ENCODE measurements at places on chromosomes 16 and 17.

DNA sequence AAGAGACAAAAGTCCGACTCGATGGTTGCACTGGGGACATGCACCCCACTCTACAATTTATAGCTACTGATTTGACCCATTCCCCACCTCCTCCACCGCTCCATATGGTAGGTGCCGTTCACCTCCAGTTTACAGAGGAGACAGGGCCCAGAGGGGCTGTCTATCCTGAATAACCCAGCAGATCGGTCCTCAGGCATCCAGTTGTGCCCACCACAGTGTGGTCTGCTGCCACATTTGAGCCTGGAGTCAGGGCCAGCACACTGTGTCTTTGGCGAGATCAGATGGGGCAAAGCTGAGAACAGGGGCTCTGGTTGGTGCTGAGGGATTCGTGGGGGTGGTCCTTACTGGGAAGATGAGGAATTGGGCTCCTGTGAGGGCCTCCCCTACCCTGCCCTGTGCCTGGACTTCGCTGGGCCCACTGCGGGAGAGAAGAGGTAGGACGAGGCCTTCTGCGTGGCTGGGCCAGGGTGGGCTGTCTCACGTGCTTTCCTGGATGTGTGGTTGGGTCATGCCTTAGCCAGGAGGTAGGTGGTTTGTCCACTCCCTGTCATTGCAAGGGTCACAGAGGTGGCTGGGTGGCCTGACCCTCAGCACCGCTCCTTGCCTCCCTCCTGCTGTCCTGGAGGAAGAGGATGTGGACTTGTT lies 2.8 kb downstream of the ADCY7 start:
- peak; percentile 67 for DNase-seq

- no peak for DNase-seq
These were observed 28.3 kb upstream of the BHLHA9 start for GRCh38 chr17:1241929-1242328.

DNA sequence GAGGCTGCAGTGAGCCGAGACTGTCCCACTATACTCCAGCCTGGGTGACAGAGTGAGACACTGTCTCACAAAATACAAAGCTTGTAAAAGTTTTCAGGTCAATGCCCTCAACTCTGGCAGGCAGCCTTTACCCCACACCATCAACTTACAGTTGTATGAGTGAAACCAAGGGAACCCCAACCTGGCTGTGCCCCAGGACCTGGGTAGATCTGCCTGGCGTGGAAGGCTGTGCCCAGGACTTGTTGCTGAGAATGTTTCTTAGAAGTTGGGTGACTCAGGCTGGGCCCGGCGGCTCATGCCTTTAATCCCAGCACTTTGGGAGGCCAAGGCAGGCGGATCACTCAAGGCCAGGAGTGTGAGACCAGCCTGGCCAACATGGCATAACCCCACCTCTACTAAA lies 7.8 kb downstream of the CES3 start:
- no peak for DNase-seq

GRCh38 chr16:83609178-83609577 lies 198.6 kb upstream of the HSBP1 start:
- DNase-seq, result no peak

DNA sequence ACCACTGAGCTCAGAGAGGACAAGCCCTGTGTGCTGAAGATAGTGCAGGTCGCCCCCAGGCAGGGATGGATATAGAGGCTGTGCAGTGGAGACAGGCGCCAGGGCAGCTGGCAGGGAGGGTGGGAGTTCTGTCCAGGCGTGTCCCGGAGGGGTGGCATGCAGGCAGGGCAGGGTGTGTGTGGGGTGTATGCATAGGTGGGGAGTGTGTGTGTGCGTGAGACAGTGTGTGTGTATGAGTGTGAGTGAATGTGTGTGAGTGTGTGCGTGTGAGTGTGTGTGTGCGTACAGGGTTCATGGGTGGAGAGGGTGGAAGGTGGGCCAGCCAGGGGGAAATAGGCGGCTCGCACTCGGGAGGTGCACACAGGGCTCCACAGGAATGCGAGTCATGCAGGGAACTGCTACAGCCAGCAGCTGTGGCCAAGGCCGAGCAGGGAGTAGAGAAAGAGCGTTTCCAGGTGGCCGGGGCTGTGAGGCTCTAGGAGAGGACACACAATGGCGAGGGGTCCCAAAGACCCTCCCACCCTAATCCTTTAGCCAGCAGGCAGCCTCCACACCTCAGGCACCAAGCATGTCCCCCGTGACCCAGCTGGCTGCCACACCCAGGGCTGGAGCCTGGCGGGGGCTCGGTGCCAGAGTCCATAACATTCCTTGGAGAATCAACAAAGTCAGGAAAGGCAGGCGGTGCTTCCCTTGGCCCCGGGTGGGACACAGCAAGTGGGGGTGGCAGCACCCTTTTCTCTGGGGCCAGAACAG lies 4.6 kb downstream of the PLCD3 start:
- DNase-seq, result no peak

All from spleen (tissue), 13 donors.